ENCODE measurements at places on chromosomes 16 and 17. TPM values are rescaled to one million over a fixed set of nuclear protein-coding genes. Genes with fewer than 3 reads are reported as not detected.

The TMEM100 gene
- polyA plus RNA-seq, result 60.7 TPM

The KRTAP4-5 gene
- polyA plus RNA-seq, result not detected

The BCAR1 gene
- 54.9 TPM for polyA plus RNA-seq

The GAST gene
- not detected for polyA plus RNA-seq

The DNAAF1 gene
- 4.4 TPM for polyA plus RNA-seq

The CNTROB gene
- 56.2 TPM for polyA plus RNA-seq

The CCL4L2 gene
- polyA plus RNA-seq, result 3.5 TPM

The MMP2 gene
- polyA plus RNA-seq, result 351 TPM

The CCL2 gene
- polyA plus RNA-seq, result 15.0 TPM

The GOT2 gene
- polyA plus RNA-seq, result 116 TPM

The NACA2 gene
- polyA plus RNA-seq, result 4.3 TPM

The HBA2 gene
- polyA plus RNA-seq, result 1,166 TPM

The C17orf113 gene
- 3.9 TPM for polyA plus RNA-seq

The TBC1D3G gene
- not detected for polyA plus RNA-seq

The CMTM2 gene
- polyA plus RNA-seq, result not detected

The LIG3 gene
- polyA plus RNA-seq, result 35.1 TPM

The LITAFD gene
- not detected for polyA plus RNA-seq

The KIAA0513 gene
- polyA plus RNA-seq, result 4.1 TPM

The SLC5A2 gene
- polyA plus RNA-seq, result 76.3 TPM

The TSPAN10 gene
- polyA plus RNA-seq, result 5.0 TPM

The MILR1 gene
- polyA plus RNA-seq, result 2.9 TPM

The ZSCAN10 gene
- polyA plus RNA-seq, result not detected

The PPY gene
- polyA plus RNA-seq, result 0.65 TPM

The NPB gene
- polyA plus RNA-seq, result 0.40 TPM

The KRTAP3-1 gene
- polyA plus RNA-seq, result not detected

The VAT1 gene
- 120 TPM for polyA plus RNA-seq

The KRTAP9-2 gene
- not detected for polyA plus RNA-seq

The TSEN54 gene
- 49.2 TPM for polyA plus RNA-seq

The KRTAP17-1 gene
- polyA plus RNA-seq, result not detected

The NOB1 gene
- 70.4 TPM for polyA plus RNA-seq

The CHST5 gene
- 0.38 TPM for polyA plus RNA-seq

The NOTUM gene
- 3.7 TPM for polyA plus RNA-seq

The IKZF3 gene
- polyA plus RNA-seq, result 0.23 TPM

The HSF5 gene
- 0.41 TPM for polyA plus RNA-seq

The SMTNL2 gene
- 66.4 TPM for polyA plus RNA-seq
